Vagina (tissue), 2 donors: ENCODE measurements at places on chromosomes 3 and 15. TPM values are rescaled to one million over a fixed set of nuclear protein-coding genes. Genes with fewer than 3 reads are reported as not detected.

ATP10A gene
- total RNA-seq: 3.2 TPM

DNA sequence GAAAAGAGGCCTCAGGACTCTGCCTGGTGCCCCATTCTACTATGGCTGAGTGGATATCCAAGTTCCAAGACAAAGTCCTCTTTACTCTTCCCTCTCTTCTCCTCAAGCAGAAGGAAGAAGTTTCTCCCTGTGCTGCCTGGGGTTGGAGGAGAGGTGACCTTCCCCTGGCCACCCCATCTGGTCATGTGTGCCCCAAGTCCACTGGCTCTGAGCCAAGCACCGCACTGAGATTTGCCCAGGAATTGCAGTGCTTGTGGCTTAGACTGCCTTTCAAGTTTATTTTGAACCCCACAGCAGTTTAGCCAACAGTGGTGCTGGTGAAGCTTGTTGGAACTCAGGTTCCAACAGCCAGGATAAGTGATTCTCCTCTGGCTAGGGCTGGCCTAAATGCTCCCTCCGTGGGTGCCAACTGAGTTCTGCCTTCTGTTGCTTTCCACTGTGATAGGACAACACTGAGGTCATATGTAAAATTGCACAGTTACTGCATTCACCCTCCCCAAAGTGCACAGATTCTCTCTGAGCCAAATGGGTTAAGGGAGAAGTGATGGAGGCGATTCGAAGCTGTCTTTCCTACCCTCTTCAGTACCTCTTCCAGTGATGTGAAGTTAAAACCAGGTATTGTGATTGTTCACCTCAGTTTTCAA lies 69.9 kb downstream of the TMCO5A start:
- no peak overlapping the region for H3K27ac ChIP-seq
- H3K4me1 ChIP-seq: no peaks in the 10 kb centered on the region
- H3K4me3 ChIP-seq: no peak overlapping the region

GRCh38 chr3:14623569-14624051 lies 28.0 kb upstream of the CCDC174 start:
- peaks cover 9% of the 10 kb centered on the region for H3K4me1 ChIP-seq
- no peaks in the 10 kb centered on the region for H3K36me3 ChIP-seq
- H3K4me3 ChIP-seq: no peak overlapping the region

DNA sequence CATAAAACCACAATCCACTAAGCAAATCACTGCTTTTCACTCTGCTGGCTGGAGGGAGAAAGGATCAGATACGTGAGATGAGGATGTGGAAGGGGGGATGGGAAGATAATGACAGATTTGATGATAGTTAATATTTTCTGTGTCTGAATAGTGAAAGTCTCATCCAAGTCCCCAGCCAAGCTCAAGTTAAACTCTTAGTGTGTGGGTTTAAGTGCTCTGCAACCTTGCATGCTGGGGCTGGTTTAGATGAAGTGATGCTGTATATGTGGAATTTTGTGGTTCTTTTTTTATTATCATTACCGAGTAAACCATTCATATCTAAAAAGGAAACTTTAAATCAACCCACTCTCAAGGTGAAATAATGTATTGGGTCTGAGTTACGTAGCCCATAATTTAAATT lies 111.0 kb downstream of the TPRG1 start:
- DNase-seq: no peak
- peak overlapping the region; percentile 20 for H3K27ac ChIP-seq
- no peak overlapping the region for H3K4me3 ChIP-seq
- H3K27me3 ChIP-seq: no peaks in the 10 kb centered on the region

DNA sequence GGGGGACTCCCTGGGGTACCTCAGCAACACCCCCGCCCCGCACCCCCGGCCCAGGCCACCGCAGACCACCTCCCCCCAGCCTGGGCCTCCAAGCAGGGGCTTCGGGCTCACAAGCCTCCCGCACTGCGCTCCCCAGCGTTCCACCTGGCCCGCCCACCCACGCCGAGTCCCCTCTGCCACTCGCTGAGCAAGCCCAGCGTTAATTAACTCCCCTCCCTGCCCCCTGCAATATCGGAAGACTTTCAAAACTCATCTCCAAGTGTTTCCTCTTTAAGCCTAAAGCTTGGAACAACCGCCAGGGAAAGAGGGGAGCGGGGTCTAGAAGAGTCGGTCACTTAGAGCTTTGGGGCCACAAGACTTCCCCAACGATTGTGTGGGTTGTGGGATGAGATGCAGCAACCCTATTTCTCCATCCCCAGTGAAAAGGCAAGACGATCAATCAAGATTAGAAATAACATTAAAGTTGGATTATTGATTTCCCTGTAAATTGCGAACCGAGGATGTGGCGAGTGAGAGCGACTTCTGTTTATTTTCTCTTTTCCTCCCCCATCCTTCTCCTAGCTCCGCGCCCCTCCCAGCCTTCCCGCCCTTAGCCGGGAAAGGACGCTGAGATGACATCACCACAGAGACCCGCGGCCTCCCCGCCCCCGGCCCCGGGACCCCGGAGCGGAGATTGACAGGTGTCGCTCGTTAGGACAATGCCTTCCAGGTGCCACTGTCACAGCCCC lies 30.2 kb downstream of the NR2F2 start:
- peaks cover 49% of the 10 kb centered on the region for H3K4me1 ChIP-seq
- peak overlapping the region; percentile 99 for H3K27ac ChIP-seq
- DNase-seq: no peak
- peak overlapping the region; percentile 70 for H3K4me3 ChIP-seq
- no peaks in the 10 kb centered on the region for H3K27me3 ChIP-seq
- H3K36me3 ChIP-seq: no peaks in the 10 kb centered on the region

GRCh38 chr15:77852241-77853007 lies 219.7 kb upstream of the LINGO1 start:
- H3K4me1 ChIP-seq: no peaks in the 10 kb centered on the region
- no peak overlapping the region for H3K4me3 ChIP-seq
- no peak overlapping the region for H3K27ac ChIP-seq
- H3K36me3 ChIP-seq: no peaks in the 10 kb centered on the region
- no peaks in the 10 kb centered on the region for H3K27me3 ChIP-seq
- no peak for DNase-seq
